HCT116 (cell line): ENCODE measurements at places on chromosomes 1 and 21. TPM values are rescaled to one million over a fixed set of nuclear protein-coding genes. Genes with fewer than 3 reads are reported as not detected.

NUF2 gene
- total RNA-seq: 37.6 TPM

TFF2 gene
- total RNA-seq: not detected

ODR4 gene
- total RNA-seq: 18.4 TPM

SLAMF9 gene
- total RNA-seq: not detected

CENPS gene
- total RNA-seq: 21.9 TPM

PYCR2 gene
- 107 TPM for total RNA-seq

ZBTB7B gene
- total RNA-seq: 57.0 TPM

AMPD1 gene
- not detected for total RNA-seq

TENT5C gene
- total RNA-seq: 1.4 TPM

IL19 gene
- total RNA-seq: not detected

TGFB2 gene
- total RNA-seq: 0.34 TPM

SLC37A1 gene
- total RNA-seq: 15.0 TPM

S100A3 gene
- total RNA-seq: 4.2 TPM

TCHHL1 gene
- total RNA-seq: not detected

TLR5 gene
- total RNA-seq: 1.2 TPM

MYOG gene
- not detected for total RNA-seq

KDF1 gene
- total RNA-seq: 23.0 TPM

ASCL5 gene
- total RNA-seq: 0.15 TPM

FAM163A gene
- not detected for total RNA-seq

NKAIN1 gene
- total RNA-seq: 1.1 TPM
